Activated CD8-positive, alpha-beta T cell treated with anti-CD3 and anti-CD28 coated beads for 36 hours (primary cell): ENCODE measurements at places on chromosomes 5 and 9. TPM values are rescaled to one million over a fixed set of nuclear protein-coding genes. Genes with fewer than 3 reads are reported as not detected.

LRRC70 gene
- total RNA-seq, result 0.34 TPM

IGFBPL1 gene
- total RNA-seq, result not detected

SEMA5A gene
- total RNA-seq, result not detected

ORM1 gene
- total RNA-seq, result not detected

FOXD4L4 gene
- total RNA-seq, result not detected

ENTR1 gene
- total RNA-seq, result 66.8 TPM

SFXN1 gene
- total RNA-seq, result 476 TPM

NPR3 gene
- total RNA-seq, result 0.05 TPM

SPATA31E1 gene
- not detected for total RNA-seq

ABLIM3 gene
- total RNA-seq, result not detected

TNC gene
- total RNA-seq, result 0.05 TPM

TSSK1B gene
- not detected for total RNA-seq

GRCh38 chr9:10534850-10535249 is 78.0 kb downstream of the PTPRD start:
- DNase-seq, result no peak

GRCh38 chr5:96655085-96655484 is 7.1 kb upstream of the CAST start:
- no peak for DNase-seq

DNA sequence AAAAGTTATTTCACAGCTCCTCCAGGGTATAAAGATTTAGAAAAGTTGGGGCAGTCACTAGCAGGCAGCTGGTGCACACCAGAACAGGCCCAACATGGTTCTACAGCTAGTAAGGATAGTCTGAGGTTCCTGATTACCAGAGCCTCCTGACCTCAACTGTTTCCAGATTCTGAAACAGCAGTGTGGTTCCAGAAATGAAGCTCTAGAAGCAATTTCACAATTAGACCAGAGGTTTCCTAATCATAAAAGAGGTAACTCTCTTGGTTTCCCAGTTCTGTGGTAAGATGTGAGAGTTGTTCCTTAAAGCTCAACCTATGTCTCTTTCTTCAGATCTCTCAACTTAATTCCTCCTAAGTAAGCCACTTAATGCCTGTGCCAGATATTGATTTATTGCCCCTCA is 11.9 kb downstream of the AGTPBP1 start:
- DNase-seq, result no peak

- DNase-seq, result no peak
These were observed 663.7 kb upstream of the MEF2C start for GRCh38 chr5:89546657-89547056.

DNA sequence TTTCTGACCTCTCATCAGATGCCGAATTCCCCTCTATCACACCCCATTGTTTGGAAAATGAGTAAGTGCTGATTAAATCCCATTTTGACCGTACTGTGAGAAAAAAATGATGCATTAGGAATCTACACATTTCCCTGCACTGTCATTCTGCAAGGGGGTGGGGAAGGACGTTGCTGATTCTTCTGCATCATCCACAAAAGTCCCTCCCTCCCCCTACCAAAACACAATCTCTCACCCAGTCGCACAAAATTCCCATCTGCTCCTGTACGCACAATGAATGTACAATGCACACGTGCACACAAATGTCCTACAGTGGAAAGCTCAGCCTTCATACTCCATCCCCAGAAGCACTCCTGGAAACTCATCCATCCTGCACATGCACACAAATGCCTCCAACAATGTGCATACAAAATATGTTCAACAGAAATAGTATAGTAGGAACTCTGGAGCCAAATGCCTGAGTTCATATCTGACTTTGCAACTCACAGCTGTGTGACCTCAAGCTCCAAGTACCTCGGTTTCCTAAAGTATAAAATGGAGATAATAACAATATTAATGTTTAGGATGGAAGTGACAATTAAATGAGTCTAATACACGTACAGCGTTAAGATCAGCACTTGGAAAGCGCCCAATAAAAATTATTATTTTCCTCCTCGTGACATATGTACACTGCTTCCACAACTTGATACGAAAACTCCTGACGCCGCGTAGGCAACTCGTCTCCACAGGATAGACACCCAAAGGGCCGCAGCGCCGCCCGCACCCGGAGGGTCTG is 809 bp downstream of the TNIP1 start:
- DNase-seq, result peak; percentile 52

- peak; percentile 40 for DNase-seq
These were observed 184.3 kb downstream of the CTNND2 start for GRCh38 chr5:11719888-11720481.

DNA sequence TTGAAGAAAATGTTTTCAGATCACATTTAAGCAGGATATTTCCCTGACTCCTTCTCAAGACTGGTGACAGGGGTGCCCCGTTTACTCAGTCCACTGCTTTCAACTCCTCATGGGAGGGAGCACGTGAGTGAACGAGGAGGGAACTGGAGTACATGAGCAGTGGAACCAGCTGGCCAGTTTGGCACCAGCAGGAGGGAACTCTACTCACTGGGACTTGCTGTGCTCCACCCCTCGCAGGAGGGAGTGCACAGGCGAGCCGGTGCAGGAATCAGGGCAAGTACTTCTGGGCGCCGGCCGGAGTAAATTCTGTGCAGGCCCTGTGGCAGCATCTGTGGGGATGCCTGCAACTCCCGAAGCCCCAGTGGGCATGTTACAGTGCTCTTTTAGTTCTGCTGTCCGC is 1941.1 kb upstream of the C9orf72 start:
- DNase-seq, result no peak

- peak; percentile 80 for DNase-seq
These were observed 23.4 kb downstream of the MEGF10 start for GRCh38 chr5:127313847-127314473.

- no peak for DNase-seq
These were observed 764 bp downstream of the PCDHA11 start for GRCh38 chr5:140869555-140869886.

DNA sequence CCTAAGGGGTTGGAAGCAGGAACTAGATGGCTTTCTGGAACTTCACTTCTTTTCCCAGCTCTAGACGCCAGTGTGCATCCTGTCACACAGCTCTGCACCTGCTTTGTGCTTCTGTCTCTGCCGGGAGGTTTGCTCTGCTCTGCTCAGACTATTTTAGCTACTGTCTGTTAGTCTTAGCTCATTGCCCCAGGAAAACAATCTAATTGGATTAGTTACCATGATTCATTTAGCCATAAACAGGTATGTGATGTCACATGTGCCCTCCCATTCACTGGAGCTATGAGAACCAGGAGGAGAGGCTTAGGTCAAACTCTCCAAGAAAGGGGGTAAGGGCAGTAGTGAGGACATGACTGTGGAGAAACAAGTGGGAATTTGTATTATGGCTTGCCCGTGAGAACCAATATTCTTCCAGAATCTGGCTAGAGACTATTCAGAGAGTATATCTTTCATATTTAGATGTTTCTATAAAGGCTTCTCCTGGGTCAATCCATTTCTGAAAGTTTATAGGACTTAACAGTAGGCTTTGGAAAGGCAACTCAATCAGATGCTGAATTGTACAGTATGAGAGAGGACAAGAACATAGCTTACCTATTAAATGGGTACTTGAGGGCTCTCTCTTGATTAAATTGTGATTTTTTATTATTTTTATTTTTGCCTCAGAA is 22.4 kb upstream of the NREP start:
- no peak for DNase-seq

DNA sequence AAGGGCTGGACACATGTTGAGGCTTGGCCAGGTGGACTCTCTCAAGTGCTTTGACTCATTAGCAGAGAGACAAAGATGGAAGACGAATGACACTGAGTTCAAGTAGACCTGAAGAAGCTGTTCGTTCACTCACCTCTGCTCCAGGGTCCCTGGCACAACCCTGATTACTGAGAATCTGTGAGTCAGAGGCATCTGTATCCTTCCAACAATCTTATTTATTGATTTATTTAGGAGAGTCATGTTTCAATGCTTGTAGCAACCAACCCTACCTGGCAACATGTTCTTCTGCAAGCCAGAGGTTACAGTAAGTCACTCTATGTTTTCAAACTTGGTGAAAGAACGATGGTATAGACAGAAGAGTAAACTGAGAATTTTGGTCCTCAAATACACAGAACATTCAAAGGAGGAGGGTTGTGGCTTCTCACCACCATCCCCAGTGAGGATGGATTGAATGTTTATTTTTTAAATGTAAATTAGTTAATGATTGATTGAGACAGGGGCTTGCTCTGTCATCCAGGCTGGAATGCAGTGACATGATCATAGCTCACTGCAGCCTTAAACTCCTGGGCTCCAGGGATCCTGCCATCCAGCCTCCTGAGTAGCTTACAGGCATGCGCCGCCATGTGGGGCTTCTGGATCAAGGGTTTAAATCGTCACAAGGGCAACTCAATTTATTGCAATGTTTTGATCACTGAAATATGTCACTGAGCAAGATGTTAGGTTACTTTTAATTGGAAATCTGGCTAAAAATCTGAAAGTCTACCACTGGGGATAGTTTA is 55.7 kb upstream of the CARTPT start:
- DNase-seq, result no peak

DNA sequence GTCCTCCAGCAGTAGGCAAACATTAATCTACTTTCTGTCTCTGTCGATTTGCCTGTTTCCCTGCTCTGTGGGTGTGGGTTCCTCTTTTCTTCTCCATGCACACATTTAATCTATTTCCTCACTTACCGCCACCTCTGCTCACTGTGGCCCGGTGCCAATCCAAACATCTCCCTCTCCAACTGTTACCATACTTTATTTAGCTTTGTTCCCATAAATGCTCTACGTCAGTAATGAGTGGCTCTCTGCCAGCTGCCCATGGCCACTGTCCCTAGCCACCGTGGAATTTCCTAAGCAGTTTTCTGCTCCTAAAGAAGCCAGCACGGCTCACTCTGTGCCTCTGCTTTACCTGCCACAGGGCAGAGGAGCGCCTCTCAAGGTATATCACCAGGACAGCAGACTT is 19.5 kb upstream of the GOLPH3 start:
- no peak for DNase-seq

- DNase-seq, result no peak
These were observed 200.8 kb downstream of the CWC27 start for GRCh38 chr5:64969578-64969977.

GRCh38 chr9:96418083-96418919 is at the start of gene ZNF367:
Gene ZNF367, minus strand, starts transcription at chr9:96418370. Its CDS starts 338 bp downstream, at chr9:96418032.
- DNase-seq, result peak; percentile 96

DNA sequence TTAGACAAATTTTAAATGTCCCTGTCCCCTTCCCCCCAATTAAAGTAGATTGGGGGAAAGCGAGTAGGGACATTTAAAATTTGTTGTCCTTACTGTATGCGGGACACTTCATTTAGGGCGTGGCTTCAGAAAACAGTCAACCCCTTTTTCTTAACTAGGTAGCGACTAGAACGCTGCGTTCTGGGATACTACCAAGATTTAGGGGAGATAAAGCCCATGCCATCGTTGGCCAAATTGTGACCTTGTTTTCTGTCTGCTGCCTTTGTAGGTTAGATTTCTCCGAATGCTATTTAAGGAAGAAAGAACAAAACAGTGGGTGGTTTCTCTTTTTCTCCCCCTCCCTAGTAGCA is 1.2 kb downstream of the CKS2 start:
- DNase-seq, result peak; percentile 22

- peak; percentile 24 for DNase-seq
These were observed 240.4 kb upstream of the RAI14 start for GRCh38 chr5:34415559-34416198.

GRCh38 chr5:11277323-11277722 is 516.3 kb upstream of the DAP start:
- no peak for DNase-seq

GRCh38 chr5:11684607-11685006 is 219.6 kb downstream of the CTNND2 start:
- no peak for DNase-seq

DNA sequence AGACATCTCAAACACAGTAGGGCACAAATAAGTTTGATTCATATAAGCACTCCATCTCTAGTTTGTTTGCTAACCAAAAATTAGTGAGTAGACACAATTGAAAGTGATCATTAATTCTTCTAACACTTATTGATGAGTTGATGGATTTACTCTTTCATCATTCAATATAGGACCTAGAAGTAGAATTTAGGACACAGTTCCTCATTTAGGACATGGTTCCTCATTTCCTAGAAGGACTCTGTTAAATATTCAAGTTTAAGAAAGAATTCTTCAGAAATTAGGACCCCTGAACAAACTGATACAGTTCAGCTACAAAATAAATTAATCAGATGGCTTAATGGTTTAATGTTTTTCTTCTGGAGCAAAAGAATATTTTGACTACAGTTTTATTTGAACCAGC is 143.5 kb upstream of the PRR16 start:
- DNase-seq, result no peak

GRCh38 chr9:105670315-105670714 is 8.1 kb downstream of the TAL2 start:
- no peak for DNase-seq

DNA sequence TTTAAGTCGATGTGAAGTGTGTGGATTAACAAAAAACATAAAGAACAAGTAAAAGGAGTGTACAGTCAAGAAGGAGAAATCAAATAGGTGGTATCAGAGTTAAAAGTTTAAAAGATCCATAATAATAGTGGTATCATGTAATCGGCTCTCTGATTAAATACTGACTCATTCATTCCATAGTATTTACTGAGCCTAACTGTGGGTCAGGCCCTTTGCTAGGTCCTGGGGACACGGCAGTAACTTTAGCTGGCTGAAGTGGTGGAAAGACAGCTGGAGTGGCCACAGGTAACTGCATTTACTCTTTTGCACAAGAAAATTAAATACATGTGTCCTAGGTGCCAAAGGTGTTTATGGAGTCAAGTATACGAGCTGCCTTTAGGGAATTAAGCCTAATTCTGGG is 124.0 kb downstream of the GNAQ start:
- DNase-seq, result no peak

GRCh38 chr9:108536836-108537601 is 318.8 kb downstream of the ACTL7B start:
- DNase-seq, result no peak
